LoVo (cell line): ENCODE measurements at places on chromosomes 7 and 10.

GRCh38 chr10:60732807-60733516 lies 45.3 kb upstream of the CDK1 start:
- DNase-seq = peak; percentile 27

- no peak for DNase-seq
Measured at GRCh38 chr7:155813125-155813524, 862 bp upstream of the SHH start.

DNA sequence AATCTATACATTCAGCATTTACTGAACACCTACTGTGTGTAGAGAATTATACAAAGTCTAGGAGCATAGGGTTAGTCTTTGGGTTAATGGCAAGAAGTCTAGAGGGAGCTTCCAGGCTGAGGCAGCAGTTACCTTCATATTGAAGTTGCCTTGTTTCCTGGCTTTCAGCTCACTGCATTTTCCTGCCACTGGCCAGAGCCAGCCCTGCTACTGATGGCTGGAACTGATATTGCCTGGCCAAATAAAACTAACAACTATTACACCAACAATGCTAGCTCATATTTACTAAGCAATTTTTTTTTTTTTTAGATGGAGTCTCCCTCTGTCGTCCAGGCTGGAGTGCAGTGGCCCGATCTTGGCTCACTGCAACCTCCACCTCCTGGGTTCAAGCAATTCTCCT lies 165.7 kb upstream of the ITGB1 start:
- no peak for DNase-seq

- no peak for DNase-seq
Measured at GRCh38 chr7:86978808-86979506, 80.5 kb downstream of the ELAPOR2 start.

DNA sequence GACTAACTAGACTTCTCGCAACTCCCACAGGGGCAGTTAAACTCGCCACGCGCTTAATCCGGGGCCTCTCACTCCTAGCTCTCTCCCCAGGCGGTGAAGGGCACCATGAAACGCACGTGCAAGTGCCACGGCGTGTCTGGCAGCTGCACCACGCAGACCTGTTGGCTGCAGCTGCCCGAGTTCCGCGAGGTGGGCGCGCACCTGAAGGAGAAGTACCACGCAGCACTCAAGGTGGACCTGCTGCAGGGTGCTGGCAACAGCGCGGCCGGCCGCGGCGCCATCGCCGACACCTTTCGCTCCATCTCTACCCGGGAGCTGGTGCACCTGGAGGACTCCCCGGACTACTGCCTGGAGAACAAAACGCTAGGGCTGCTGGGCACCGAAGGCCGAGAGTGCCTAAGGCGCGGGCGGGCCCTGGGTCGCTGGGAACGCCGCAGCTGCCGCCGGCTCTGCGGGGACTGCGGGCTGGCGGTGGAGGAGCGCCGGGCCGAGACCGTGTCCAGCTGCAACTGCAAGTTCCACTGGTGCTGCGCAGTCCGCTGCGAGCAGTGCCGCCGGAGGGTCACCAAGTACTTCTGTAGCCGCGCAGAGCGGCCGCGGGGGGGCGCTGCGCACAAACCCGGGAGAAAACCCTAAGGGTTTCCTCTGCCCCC lies 19.5 kb downstream of the WNT8B start:
- DNase-seq = peak; percentile 68

GRCh38 chr10:15196021-15196834 lies 27.7 kb upstream of the NMT2 start:
- no peak for DNase-seq

DNA sequence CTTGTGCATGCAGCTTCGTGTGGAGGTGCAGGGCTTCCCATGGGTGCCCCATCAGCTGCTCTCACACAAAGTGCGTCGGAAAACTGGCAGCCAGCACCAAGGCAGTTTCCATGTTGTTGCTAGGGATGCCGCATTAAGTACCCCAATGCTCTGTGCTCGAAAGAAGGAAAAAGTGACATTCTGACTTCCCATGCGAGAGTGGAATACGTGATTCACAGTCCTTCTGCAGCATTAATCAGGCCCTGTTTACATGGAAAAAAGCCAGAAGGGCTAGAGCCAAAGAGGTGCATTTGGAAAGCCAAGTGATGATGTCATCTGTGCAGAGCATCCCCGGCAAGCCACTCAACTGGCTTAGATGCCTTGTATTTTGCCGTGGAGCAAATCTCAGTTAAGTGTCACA lies 258.3 kb downstream of the GATA3 start:
- DNase-seq = no peak
